Stimulated activated memory B cell treated with anti-CD40 and anti-IgM and Interleukin-4, amounts not matched to agents 10 μg/mL and 1 μg/mL and 100 μg/mL, for 72 hours (primary cell): ENCODE measurements at places on chromosomes 2 and 18.

DNA sequence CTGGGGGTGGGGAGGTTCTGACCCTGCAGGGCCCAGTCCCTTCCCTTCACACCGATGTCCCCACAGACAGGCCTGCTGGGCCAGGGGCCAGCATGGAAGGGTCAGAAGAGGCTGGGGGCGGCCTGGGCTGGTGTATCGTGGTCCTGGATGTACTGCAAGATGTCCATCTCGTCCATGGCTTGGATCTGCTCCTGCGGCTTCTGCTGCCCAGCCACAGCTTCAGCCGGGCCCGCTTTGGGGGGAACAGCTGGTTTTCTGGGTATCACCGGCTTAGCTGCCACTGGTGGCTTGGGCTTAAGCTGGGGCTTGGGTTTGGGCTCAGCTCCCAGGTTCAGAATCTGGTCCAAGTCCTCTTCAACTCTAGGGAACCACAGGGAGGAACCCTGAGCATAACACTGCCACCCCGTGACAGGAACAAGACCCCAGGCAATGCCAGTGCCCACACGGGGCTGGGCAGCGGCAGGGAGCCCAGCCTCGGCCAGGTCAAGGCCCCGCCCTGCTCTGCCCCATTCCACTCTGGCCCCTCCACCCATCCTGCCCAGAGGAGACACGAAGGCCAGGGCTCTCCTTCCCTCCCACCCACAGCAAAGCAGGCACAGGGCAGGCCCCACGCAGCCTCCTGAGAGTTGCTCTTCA is 31.9 kb downstream of the HS1BP3 start:
- no peak for ATAC-seq

GRCh38 chr2:60679036-60679780 is 76.9 kb upstream of the PAPOLG start:
- no peak for ATAC-seq

- no peak for ATAC-seq
Measured at GRCh38 chr2:229124136-229124535, 147.0 kb downstream of the PID1 start.

DNA sequence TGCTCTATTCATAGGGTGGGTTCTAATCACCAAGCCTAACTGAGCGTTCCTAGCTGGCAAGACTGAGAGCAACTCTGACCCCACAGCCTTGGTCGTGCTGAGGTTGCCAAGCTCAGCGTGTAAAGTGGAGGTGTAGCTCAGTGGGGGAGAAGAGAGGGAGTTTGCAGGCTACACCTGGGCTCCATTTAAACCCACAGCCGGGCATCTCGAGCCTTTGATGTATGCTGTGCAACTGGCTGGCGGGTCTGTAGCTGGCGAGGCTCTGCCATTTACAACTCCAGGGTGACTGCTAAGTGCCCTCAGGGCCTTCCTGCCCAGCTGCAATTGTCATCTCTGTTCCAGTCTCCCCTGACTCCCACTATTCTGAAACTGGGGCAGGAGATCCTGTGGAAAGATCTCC is 20.0 kb upstream of the CHRNA1 start:
- ATAC-seq = no peak

- ATAC-seq = no peak
Measured at GRCh38 chr18:21805771-21806366, 65.3 kb downstream of the MIB1 start.

DNA sequence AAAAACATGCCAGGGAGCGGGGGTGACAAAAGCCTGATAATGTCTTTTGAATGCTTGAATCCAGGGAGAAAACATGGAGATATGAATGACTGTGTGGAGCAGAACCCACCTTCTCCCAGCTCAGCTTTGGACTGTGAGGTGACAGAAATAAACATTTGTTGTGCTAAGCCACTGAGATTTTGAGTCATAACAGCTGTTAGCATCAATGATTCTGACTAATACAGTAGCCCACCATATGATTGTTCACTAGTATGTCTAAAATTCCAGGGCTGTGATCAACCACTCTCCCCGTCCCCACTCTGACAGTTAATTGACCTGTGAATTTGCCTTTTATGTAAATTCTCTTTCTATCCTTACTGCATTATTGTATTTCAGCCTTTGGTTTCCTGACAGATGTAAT is 69.1 kb downstream of the PDK1 start:
- no peak for ATAC-seq

- no peak for ATAC-seq
Measured at GRCh38 chr2:26579723-26580040, 61.5 kb downstream of the CIB4 start.

DNA sequence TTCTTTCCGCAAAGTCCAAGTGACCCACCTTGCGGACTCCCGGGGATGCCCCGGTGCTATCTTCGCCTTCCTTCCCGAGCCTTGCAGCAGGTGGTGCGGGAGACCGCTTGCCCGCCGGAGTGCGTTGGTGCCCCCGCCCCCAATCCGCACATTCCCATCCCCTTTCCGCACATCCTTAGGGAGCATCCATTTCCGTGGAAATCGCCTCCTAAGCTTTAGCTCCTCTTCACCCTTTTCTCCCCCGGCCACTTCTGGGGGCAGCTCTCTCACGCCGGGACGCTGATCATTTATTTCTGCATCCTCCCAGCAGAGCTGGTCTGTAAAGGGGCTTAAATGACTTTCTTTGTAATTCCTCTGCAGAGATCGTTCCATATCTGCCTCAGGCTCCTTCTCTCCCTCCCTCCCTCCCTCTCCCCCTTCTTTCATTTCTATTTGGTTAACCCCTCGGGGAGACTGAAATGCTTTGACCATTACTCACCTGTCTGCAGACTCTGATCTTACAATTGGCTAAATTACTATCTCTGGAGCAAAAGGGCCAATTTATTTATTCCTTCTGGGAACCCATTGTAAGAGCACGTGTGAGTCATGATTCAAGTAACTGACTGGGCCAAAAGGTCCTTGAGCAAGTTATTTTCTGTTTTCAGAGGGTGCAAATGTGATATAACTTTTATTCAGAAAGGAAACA is 1.3 kb upstream of the LYPD1 start:
- no peak for ATAC-seq
